ENCODE measurements at places on chromosomes 11 and 22. TPM values are rescaled to one million over a fixed set of nuclear protein-coding genes. Genes with fewer than 3 reads are reported as not detected.

The RAB3IL1 gene
- 17.8 TPM for total RNA-seq

The DDX17 gene
- total RNA-seq: 2,078 TPM

The SMIM38 gene
- 0.61 TPM for total RNA-seq

The IGLL1 gene
- total RNA-seq: not detected

The APOBEC3B gene
- total RNA-seq: 0.89 TPM

The ELF5 gene
- 5.9 TPM for total RNA-seq

The LARGE1 gene
- total RNA-seq: 56.6 TPM

The PRG3 gene
- total RNA-seq: not detected

The ZNF215 gene
- 3.1 TPM for total RNA-seq

The SEPTIN3 gene
- 1.4 TPM for total RNA-seq

The DUSP18 gene
- 28.4 TPM for total RNA-seq

The HBD gene
- total RNA-seq: not detected

The HORMAD2 gene
- total RNA-seq: not detected

The OPCML gene
- not detected for total RNA-seq

The SCN4B gene
- 2.1 TPM for total RNA-seq

The OR5L2 gene
- total RNA-seq: not detected

The MMP26 gene
- total RNA-seq: not detected

The ANKK1 gene
- total RNA-seq: 1.8 TPM

The ISX gene
- not detected for total RNA-seq

The FOLH1 gene
- total RNA-seq: 0.39 TPM

The TRIM34 gene
- 5.8 TPM for total RNA-seq

The TPBGL gene
- total RNA-seq: 0.22 TPM

The DTX4 gene
- total RNA-seq: 42.8 TPM

The CYB5R2 gene
- total RNA-seq: 10.6 TPM

The NTM gene
- 151 TPM for total RNA-seq

The CD3E gene
- 10.5 TPM for total RNA-seq

The OR51A4 gene
- total RNA-seq: not detected

The RIN1 gene
- 5.2 TPM for total RNA-seq

The KREMEN1 gene
- 10.9 TPM for total RNA-seq

The TP53AIP1 gene
- 0.89 TPM for total RNA-seq

The PYGM gene
- 1.2 TPM for total RNA-seq

The MAPK8IP2 gene
- 5.5 TPM for total RNA-seq

The FAM111B gene
- 1.3 TPM for total RNA-seq

The OSBP2 gene
- total RNA-seq: 5.4 TPM

Measured in upper lobe of left lung (tissue), 6 donors.